ENCODE measurements at places on chromosomes 12 and 14.

GRCh38 chr12:25691865-25692114, 138.7 kb upstream of the LMNTD1 start:
- no peak for DNase-seq

DNA sequence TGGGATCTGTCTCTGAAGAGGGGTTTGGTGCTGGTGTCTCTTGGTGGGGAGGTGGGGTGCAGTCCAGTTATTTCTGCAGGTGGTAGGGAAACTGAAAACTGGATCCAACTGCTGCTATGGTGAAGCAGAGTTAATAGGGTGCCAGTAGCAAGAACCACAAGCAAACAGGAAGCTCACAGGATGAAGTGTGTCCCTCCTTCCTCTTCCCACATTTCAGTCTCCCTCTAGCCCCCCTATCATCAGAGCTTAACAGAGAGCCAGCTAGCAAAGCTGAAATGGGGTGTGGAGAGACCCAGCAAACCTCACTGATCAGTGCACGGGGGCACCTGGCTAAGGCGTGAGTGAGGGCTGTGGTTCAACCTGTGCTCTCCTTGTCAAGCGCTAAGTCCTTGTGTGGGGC, 69.1 kb upstream of the C12orf71 start:
- DNase-seq: no peak

- DNase-seq: no peak
These were observed 344.7 kb downstream of the NELL2 start for GRCh38 chr12:44531320-44531971.

DNA sequence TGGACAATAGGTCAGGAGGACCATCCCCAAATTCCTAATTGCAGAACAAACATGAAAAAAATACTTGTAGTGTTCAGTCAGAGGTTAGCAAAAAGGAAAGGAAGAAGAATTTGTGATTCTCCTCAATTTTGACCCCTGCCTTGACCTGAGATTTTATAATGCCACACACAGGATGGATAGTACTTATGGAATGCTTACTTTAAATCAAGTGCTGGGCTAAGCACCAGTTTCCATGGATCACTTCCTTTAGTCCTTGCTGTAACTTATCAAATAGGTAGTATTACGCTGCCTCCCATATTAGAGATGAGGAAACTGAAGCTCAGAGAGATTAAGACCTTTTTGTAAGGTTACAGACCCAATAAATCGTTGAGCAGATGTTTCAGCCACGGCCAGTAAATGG, 81.2 kb upstream of the OVCH1 start:
- no peak for DNase-seq

- no peak for DNase-seq
These were observed 95.1 kb upstream of the COCH start for GRCh38 chr14:30779210-30779609.

DNA sequence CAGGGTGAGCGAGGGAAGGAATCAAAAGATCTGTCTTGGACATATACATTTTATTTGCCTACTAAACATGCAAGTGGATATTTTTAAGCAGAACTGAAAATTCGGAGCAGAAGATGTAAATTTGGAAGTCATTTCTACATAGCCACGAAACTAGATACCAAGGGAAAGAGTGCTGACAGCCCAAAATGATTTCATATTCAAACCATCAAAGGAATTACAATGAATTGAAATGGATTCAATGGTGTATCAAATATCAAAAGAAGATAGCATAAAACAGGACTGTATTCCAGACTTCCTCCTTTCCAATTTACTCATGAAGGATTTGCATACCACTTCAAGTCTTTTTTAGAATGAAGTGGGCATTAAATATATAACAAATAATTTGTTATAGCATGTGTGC, 313.5 kb upstream of the KITLG start:
- DNase-seq: no peak

DNA sequence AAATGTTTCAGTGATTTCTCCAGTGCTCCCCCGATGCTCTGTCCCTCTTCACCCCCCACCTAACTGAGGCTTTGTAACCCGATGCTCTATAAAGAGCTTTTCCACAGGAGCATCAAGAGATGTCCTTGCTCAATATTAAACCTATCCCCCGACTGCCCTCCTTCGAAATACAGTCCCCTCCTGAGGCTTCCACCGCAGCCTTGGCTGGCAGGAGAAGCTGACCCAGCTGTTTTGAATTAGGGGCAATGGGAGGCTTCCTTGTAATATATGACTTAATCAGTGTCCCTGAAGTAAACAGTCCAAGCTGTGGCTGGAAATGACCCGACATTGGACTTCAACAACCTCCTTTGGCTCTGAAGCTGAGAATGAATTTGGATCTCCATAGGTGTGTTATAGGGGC, 62.4 kb downstream of the TMEM30B start:
- DNase-seq: no peak

- DNase-seq: no peak
These were observed 60.9 kb downstream of the ELK3 start for GRCh38 chr12:96255077-96255476.

Data from stimulated activated CD8-positive, alpha-beta memory T cell treated with anti-CD3 and anti-CD28 coated beads, Interleukin-4, amount 100 ng/mL, for 4 hours (primary cell).